ENCODE measurements at places on chromosomes 2 and 18.

DNA sequence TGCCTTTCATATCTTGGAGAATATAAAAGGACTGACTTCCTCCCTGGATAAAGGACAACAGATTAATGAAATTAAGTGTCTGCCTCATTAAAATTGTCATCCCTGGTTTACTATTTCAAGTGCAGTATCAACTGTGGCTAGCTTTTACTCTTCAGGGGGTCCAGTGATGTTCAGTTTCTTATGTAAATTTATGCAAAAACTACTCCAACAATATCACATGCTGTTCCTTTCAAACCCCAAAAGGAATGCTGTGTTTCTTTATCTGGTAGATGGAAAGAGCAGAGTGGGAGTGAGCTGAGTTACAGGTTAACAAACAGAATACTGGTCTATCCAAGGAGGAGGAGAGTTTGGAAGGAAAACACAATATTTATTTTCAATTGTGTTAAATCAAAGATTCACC, 283.7 kb upstream of the VWC2L start:
- DNase-seq, result no peak

DNA sequence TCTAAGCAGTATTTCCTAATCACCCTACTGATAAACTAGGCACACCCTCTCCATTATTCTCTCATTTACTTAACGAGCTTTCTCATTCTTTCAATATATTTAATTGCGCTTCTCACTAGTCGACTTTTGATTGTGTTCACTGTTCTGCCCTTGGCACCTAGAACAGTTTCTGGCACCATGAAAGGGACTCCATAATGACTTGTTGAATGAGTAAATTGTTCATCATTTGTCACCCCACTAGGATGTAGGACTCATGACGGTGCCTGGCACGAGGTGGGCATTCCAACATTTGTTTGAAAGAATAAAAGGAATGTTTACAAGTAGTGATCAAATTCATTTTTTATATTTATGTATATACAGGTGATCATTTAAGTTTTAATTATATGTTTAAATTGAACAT, 123.7 kb downstream of the DIS3L2 start:
- no peak for DNase-seq

DNA sequence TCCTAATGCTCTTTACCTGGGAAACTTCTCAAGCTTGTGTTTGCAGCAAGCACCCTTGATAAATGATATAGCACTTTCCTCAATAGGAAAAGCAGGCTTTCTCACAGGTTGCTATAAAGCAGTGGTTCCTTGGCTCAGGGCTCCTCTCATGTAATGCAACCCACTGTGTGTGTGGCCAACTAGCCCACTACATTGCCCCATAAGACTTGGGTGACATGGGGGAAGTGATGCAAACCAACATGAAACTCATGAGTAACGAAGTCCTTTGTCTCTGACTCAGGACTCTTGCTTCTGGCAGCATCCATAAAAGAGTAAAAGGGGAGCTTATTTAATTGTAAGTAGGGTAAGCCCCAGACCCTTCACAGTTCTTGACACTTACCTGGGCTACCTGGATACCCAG, 106.9 kb downstream of the COL4A4 start:
- DNase-seq, result no peak

DNA sequence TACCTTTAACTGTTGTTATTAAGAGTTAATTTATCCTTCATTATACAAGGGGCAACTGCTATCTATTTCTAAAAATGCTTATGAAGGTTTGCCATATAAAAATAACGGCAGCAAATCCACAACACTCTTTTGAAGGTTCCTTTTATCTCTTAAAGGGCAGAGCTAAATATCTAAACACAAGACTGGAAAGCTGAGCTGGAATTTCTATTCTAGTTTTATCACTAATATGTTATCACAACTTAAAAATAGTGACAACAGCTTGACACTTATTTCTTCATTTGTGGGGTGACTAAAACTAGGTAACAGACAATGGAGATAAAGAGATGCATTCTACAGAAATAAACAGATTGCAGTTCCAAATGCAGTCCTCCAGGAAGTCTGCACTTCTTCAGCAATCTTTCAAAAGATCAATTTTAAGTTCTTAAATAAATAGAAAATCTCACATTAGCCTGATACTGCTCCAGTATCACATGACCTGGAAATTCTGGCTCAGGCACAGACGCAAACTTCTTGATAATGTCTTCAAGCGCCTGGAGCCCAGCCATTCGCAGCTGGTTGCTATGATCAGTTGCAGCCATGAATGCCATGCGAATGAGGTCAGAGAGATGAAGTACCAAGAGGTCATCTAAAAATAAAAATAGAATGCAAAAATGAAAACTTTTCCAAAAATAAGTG, 54.0 kb upstream of the STRN start:
- no peak for DNase-seq

DNA sequence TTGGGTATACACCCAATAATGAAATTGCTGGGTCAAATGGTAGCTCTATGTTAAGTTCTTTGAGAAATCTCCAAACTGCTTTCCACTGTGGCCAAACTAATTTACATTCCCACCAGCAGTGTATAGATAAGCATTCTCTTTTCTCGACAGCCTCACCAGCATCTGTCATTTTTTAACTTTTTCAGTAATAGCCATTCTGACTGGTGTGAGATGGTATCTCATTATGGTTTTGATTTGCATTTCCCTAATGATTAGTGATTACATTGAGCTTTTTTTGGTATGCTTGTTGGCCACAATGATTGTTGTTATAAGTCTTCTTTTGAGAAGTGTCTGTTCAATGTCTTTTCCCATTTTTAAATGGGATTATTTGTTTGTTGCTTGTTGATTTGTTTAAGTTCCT, 50.4 kb upstream of the EPAS1 start:
- DNase-seq, result no peak

DNA sequence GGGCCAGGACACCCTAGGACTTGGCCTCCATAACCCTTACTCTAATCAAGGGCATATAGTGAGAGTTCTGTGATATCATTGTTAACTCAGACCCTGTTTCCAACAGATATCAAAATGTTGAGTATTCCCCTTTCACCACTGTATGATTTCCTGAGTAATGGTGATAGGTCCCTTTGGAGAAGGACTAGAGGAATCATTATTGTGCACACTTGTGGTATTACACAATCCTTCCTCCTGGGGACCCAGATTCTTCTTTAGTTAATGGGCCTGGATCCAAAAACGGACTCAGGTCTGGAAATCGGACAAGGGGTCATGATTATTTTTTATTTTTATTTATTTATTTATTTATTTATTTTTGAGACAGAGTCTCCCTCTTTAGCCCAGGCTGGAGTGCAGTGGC, 23.5 kb downstream of the PRKRA start:
- DNase-seq, result no peak

- DNase-seq, result no peak
These were observed 7.3 kb upstream of the ASIC4 start for GRCh38 chr2:219506802-219507526.

DNA sequence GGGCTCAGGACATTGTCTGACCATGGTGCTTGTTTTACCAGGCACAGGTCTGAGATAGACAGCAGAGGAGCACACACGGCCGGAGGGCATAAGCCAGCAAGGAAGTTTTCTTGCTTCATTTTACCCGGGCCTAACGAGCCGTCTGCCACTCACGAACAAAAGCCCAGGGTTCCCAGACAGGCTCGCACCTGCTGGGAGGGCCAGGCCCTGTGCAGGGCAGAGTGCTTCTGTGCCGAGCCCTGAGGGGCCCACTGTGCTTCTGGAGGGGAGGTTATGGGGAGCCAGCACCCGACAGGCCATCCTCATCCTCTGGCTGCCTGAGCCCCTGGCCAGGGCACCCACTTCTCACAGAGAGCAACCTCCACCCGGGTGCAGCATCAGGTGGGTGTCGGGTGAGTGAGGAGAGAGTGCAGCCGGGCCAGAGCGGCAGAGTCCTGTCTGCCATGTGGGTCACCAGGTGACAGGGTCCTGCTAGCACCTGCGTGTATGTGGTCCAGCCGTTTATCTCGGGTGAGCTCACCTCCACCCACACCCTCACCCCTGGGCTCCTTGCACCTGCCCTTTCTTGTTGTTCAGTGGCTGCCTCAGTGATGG, 297.9 kb downstream of the NDUFA10 start:
- DNase-seq, result no peak

- DNase-seq, result no peak
These were observed 111.1 kb downstream of the PDCL3 start for GRCh38 chr2:100673691-100674485.

- no peak for DNase-seq
These were observed 122.1 kb downstream of the MGAT5 start for GRCh38 chr2:134375935-134376334.

GRCh38 chr2:230891064-230891463, 26.3 kb downstream of the ITM2C start:
- no peak for DNase-seq

DNA sequence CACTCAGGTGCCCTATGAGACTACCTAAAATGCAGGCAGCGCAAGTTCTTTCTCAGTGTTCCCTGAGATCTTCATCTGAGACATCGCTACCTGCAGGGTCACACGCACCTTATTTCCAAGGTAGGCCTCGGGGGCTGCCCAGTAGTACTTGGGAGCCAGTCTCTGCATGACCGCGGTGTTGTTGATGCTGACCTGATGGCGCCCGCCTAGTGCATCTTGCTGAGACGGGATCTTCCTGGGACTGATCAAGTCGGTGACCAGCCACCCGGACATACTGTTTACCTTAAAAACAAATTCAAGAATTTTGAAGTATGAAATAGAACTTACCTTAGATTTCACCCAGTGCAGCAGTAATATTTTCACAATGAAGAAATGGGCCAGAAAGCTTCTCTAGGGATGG, 80.1 kb downstream of the LAMA1 start:
- DNase-seq, result no peak

GRCh38 chr18:47931718-47932103, 1.3 kb upstream of the SMAD2 start:
- DNase-seq, result no peak

- DNase-seq, result no peak
These were observed 79.7 kb downstream of the PRKCE start for GRCh38 chr2:45731141-45731540.

GRCh38 chr2:106094131-106094841, 99.8 kb downstream of the UXS1 start:
- DNase-seq, result no peak

DNA sequence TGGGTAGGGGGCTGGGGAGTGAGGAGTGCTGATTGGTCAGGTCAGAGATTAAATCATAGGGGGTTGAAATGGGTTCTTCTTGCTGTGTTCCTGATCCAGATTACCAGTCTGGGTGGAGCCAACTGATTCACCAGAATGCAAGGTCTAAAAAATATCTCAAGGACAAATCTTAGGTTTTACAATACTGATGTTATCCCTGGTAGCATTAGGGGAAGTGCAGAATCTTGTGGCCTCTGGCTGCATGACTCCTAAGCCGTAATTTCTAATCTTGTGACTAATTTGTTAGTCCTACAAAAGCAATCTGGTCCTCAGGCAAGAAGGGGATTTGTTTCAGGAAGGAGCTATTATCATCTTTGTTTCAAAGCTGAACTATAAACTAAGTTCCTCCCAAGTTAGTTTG, 289.2 kb upstream of the KYNU start:
- no peak for DNase-seq

GRCh38 chr18:10289251-10289650, 165.2 kb upstream of the APCDD1 start:
- DNase-seq, result no peak

DNA sequence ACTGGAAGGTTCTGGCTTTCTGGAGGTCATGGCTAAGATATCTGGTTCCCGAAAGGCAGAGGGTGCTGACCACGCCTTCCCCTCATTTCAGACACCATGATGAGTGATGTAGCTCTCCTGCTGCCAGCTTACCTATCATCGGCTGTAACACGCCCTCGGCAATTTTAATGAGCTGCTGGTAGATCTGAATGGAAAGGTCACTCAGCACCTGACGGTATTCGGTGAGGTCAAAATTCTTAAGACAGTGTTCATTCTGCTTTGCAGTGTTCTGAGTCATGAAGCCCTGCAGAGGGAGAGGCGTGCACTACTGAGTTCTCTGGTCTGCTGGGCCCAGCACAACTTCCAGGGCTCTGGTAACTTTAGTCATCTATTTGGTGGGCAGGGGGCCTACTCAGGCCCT, 25.7 kb upstream of the ACAA2 start:
- no peak for DNase-seq

- DNase-seq, result no peak
These were observed 181.8 kb downstream of the BCL11A start for GRCh38 chr2:60371681-60372080.

GRCh38 chr2:232434091-232434490, 21.9 kb upstream of the ALPI start:
- no peak for DNase-seq

GRCh38 chr18:9596226-9596625, 18.1 kb downstream of the PPP4R1 start:
- no peak for DNase-seq

GRCh38 chr2:23767876-23768621, 158.9 kb downstream of the ATAD2B start:
- no peak for DNase-seq

DNA sequence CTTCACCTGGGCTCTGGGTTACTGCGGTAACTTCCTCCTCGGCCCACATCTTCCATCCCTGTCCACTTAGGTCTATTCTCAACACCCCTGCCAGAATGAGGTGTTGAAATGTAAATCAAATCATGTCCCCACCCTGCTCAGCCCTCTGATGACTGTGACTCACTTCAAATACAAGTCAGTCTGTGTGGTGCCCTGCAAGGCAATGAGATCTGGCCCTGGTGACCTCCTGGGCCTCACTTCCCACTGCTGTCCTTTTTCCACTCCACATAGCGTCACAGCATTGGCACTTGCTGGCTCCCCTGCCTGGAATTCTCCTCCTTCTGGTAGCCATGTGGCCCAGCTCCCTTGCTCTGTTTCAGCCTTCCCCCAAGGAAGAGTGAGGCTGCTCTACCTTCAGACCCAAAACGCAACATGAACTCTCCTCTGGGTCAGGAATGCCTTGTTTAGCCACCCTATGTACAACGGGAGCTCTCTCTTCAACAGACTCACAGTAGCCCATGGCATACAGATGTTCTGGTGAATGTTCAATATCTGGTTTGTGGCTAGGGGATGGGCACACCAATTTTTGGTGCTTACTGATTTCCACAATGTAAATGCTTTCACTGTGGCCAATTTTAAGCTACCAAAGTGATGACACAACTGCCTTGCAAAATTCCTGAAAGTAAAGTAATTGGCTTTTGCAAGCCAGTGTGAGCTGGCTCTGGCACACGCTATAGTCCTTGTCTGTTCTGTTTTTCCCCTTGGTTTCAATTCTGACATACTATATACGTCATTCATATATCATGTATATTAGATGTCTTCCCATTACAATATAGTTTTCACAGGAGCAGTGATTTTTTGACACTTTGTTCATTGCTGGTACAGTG, 550.3 kb upstream of the HS6ST1 start:
- no peak for DNase-seq

DNA sequence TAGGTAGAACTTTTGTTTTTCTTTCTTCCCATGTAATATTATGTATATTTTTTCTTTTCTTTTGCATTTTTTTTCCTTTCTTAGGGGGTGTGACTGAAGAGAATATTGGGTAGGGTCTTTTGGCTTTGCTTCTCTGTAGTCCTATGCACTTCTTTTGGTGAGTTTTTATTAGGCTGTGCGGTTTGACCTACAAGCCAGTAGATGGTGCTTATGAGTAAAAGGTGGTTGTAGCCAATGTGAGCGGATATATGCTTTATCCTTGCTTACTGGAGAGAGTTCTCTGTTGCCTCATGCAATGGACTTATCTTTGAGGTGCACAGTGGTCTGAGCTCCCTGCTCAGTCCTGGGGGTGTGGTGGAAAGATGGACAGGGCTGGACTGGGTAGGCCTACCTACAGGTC, 52.7 kb downstream of the DSEL start:
- DNase-seq, result no peak
